ENCODE measurements at places on chromosomes 13 and 19. TPM values are rescaled to one million over a fixed set of nuclear protein-coding genes. Genes with fewer than 3 reads are reported as not detected.

GIPC1 gene
- 126 TPM for total RNA-seq

SCGB2B2 gene
- 0.13 TPM for total RNA-seq

CERS1 gene
- total RNA-seq = 5.1 TPM

CILP2 gene
- total RNA-seq = under 0.01 TPM

C19orf67 gene
- total RNA-seq = not detected

Data from dermis microvascular lymphatic vessel endothelial cell (primary cell).